ENCODE measurements at places on chromosomes 5 and 9. TPM values are rescaled to one million over a fixed set of nuclear protein-coding genes. Genes with fewer than 3 reads are reported as not detected.

DNA sequence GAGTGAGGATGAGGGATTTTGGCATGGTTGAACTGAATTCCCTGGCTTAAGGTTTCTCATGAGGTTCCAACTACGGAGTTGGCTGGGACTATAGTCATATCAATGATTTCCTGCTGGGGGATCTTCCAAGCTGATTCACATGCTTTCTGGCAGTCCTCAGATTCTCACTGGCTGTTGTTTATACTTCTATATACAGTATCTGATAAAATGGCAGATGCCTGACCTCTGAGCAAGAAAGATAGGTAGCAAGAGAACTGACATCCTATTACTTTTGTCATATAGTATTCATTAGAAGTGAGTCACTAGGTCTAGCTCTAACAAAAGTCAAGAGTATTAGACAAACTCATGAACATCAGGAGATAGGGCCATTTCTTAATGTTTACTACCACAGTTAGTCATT, 440.9 kb upstream of the EDIL3 start:
- no peak for DNase-seq

GRCh38 chr5:168987543-168988300, 313.2 kb downstream of the SLIT3 start:
- DNase-seq: peak; percentile 10

- no peak for DNase-seq
Observed at GRCh38 chr5:139817362-139817761, 21.8 kb downstream of the PSD2 start.

CCL28 gene
- total RNA-seq: 0.87 TPM

DNA sequence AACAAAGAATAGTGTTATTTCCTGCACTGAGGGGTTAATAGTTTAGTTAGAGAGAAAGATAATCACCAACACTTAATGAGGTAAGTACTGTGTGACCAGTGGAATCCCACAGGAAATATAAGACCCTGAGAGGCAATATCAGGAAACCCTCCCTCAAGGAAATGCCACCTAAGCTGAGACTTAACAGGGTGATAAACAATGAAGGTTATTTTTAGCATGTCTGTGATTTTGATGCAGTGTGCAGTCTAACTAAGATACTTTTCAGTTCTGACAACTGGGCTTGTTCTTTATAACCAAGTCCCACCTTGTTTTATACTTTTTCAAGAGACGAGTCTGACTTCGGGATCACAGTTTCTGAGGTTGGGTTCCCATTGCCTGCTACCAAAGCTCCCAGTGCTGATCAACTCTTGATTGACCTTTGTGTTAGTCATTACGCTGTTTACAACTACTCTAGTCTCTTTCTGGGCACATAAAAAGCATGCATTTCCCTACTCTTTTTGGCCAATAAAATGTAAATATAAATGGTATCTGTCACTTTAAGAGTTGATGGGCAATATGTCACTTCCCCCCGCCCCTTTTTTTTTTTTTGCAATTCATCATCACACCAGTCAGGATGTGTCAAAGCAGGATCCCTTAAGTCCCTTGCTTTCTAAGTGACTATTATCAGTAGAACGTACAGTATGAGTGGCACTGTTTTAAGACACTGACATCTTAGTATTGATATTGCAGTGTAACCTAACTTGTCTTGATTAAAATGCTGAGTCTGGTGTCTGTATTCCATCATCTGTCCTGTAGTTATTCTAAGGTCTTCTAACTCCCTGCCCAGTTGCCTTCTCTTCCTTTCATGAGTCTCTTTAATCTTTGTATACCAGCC, 31.4 kb downstream of the C6 start:
- DNase-seq: no peak

SOX30 gene
- not detected for total RNA-seq

DNA sequence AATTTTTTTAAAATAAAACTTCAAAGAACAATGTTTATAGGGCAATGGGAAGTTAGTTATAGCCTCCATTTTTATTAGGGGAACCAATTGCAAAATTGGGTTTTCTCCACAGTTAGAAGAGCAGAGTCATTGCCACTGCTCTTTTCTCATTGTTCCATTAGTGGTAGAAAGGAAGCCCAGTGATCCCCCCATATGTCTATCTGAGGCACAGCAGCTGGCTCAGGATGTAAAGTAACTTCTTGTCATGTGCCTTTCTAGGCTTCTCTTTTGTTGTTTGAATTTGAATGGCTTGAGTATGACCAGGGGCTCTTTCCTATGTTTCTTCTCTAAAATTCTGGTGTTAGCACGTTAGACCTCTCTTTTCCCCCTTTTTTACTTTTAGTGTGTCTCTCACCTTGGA, 61.2 kb downstream of the UBAP1 start:
- DNase-seq: no peak

- peak; percentile 4 for DNase-seq
Observed at GRCh38 chr5:64869419-64869818, 100.7 kb downstream of the CWC27 start.

DNA sequence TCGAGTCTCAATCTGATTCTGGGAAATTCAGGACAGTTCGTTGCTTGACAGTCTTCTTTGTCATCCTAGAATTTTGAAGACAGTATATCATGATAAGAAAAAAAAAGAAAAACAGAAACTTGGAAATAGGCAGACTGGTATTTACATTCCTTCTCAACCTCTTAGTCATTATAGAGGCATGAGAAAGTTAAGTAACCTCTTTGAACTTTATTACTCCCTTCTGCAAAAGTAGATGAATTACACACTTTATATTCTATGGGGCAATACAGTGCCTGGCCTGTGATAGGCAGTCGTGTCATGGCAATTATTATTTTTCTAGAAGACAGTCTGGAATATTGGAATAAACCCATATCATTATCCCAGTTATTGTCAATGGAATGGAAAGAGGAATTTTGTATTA, 828.9 kb downstream of the TLR4 start:
- no peak for DNase-seq

DNA sequence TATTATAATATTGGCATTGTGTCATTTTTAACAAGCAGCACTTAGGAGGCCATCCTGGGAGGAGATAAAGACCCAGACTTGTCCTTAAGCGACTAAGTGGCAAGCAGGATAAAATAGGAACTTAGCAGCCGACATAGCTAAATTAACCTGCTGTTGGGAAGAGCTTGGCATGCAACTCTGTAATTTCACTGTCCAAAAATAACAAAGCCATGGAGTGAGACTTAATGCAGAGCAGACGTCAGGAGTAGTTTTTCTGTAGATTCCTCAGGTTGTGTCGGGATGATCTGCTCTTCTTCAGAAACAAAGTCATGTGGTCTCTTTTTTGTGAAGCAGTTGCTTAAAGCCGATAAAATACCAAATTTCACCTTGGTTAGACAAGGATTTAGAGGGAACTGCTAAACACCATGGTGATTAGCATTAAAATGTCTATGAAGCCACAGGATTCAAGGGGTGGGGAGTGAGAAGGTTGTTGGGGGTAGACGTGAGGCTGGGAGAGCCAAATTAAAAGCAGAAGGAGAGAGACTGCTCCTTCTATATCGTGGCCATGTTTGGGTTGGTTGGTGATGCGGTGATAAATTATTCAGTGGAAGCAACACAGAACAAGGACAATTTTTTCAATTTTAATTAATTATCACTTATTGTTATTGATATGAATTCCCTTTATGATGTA, 303.0 kb downstream of the CSNK1G3 start:
- no peak for DNase-seq

DNA sequence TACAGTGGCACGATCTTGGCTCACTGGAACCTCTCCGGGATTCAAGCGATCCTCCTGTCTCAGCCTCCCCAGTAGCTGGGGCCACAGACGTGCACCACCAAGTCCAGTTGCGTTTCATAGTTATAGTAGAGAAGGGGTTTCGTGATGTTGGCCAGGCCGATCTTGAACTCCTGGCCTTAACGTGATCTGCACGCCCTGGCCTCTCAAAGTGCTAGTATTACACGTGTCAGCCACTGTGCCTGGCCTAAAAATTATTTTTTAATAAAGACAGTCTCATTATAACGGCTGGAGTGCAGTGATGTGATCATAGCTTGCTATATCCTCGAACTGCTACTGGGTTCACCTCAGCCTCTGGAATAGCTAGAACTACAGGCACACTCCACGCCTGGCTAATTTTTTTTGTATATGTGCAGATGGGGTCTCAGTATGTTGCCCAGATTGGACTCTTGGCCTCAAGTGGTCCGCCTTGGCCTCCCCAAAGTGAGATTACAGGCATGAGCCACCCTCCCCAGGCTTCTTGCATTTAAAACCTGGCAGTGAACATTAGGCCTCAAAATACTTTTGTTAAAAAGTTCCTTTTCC, 4.4 kb downstream of the NPM1 start:
- DNase-seq: no peak

DNA sequence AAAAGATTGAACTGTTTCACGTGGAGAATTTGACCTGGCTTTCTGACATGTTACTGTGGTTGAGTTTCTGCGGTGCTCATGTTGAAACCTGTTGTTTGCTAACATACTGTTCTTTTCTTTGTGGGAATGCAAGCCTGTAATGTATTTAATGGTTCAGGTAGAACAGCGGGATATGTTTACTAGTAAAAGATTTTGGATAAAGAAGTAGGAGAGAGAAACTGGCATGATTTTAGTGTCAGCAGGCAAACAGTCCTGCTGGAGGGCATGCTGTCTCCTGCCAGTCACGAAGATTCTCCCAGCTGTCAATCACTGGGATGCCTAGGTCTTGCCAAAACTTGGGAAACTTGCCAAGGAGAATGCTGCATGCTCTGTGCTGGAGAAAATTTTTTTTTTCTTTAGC, 263.5 kb downstream of the TAF11L14 start:
- no peak for DNase-seq

DNA sequence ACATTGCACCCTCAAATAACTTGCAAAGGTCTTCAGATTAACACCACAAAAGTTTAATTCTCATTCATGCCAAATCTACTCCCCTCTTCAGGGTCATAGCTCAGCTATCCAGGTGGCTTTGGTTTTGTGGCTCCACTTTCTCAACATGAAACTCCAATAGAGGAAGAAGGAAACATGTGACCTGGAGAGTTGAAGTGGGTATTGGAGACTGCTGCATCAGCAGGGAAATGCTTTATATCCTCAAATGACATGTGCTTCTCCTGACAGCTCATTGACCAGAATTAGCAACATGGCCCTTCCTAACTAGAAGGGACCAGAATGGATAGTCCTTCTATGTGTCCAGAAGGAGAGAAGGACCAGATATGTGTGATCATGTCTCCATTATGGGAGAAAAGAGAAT, 73.6 kb downstream of the TLR4 start:
- DNase-seq: no peak

GRCh38 chr5:135944967-135945560, 9.7 kb downstream of the LECT2 start:
- peak; percentile 71 for DNase-seq

EDIL3 gene
- 29.7 TPM for total RNA-seq

GRCh38 chr5:178247481-178248456, 15.2 kb upstream of the PHYKPL start:
- DNase-seq: no peak

FOXI1 gene
- total RNA-seq: not detected

SPATA31C2 gene
- not detected for total RNA-seq

GRCh38 chr9:120985819-120986222, 59.2 kb upstream of the TRAF1 start:
- DNase-seq: peak; percentile 66

- DNase-seq: no peak
Observed at GRCh38 chr9:131197160-131197911, 72.0 kb downstream of the NUP214 start.

ENDOG gene
- total RNA-seq: 26.3 TPM

DNA sequence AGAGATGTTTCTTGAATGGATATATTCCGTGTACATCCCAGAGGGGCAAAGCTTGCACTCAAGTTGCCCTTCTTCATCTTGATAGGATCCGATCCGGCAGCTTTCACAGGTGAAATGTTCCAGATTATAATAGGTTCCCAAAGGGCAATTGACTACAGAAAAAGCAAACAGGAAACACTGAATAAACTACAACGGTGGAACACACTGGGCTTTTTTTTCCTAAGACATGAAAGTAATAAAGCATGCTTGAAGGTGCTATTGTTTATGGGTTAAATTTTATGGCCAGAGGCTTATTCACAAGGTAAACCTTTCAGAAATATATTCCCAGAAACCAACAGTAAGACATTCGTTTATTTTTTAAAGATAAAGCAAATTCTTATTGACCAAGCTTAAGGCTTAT, 110.6 kb downstream of the SVEP1 start:
- no peak for DNase-seq

DNA sequence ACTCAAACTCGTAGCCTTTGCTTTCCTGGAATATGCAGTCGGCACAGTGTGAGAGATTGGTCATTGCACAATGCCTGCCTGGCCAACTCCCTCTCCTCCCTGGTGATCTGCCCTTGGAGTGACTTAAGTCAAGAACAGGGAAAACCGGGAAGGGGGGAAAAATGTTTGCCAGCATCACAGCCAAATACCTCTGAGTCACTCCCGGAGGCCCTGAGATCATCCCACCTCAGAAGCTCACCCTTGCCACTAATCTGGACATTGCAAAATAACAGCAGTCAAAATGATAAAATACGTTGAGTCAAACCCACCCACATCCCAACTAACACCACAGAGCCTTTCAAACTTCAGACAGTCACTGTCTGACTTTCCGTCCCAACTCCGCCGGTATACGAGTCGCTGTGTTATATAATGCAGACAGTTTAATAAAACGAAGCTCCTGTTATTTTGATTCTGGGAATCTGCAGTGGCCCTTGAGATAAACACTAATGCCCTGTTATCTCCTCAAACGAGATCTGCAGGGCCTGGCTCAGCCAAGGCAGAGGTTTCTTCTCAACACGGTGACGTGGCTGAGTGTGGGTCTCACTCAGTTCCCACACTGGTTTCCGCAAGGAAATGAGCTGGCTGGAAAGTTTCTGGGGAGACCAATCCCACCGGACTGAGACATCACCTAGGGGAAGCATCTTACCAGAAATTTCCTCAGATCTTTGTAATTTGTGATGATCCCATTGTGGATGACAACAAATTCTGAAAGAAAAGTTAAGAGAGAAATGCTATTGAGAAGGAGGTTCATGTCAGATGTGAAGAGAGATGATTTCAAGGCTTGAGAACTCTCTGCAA, 22.1 kb downstream of the GFPT2 start:
- DNase-seq: no peak

- no peak for DNase-seq
Observed at GRCh38 chr5:158487664-158488063, 612.1 kb downstream of the EBF1 start.

- DNase-seq: no peak
Observed at GRCh38 chr9:120043448-120043847, 536.5 kb downstream of the CDK5RAP2 start.
